ENCODE measurements at places on chromosomes 13 and 19. TPM values are rescaled to one million over a fixed set of nuclear protein-coding genes. Genes with fewer than 3 reads are reported as not detected.

Gene ITGBL1
- polyA plus RNA-seq, result 0.90 TPM

Gene ZSCAN4
- polyA plus RNA-seq, result 0.17 TPM

Gene LGALS4
- 2.0 TPM for polyA plus RNA-seq

Gene KLHL1
- 0.55 TPM for polyA plus RNA-seq

Gene CABP5
- polyA plus RNA-seq, result not detected

Gene ZNF177
- 14.3 TPM for polyA plus RNA-seq

DNA sequence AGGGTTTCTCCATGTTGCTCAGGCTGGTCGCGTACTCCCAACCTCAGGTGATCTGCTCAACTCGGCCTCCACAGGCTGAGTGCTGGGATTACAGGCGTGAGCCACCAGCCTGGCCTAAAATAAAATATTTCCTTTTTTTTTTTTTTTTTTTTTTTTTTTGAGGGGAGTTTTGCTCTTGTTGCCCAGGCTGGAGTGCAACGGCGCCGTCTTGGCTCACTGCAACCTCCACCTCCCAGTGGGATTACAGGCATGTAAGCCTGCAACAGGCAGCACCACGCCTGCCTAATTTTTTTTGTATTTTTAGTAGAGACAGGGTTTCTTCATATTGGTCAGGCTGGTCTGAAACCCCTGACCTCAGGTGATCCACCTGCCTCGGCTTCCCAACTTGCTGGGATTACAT, 4.9 kb downstream of the ZNF506 start:
- DNase-seq, result no peak

- no peak for DNase-seq
These were observed 38.0 kb upstream of the ATP12A start for GRCh38 chr13:24642219-24642618.

- DNase-seq, result no peak
These were observed 56.2 kb upstream of the ARHGEF7 start for GRCh38 chr13:111058796-111059506.

DNA sequence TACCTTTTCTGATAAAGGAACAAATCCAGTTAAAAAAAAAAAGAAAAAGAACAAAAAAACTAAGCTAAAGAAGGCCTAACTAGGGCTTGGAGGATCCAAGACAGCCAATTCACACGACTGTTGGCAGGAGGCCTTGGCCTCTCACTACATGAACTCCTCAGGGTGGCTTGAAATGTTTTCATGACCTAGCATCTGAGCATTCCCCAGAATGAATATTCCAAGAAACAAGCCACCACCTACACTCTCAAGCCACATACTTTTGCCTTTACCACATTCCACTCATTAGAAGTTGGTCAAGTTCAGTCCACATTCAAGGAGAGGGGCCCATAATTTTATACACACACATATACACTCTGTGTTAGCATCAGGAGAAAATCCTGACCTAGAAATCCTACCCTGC, 97.6 kb upstream of the SIAH3 start:
- no peak for DNase-seq

GRCh38 chr13:79749984-79750551, 269.1 kb downstream of the NDFIP2 start:
- DNase-seq, result peak; percentile 59

DNA sequence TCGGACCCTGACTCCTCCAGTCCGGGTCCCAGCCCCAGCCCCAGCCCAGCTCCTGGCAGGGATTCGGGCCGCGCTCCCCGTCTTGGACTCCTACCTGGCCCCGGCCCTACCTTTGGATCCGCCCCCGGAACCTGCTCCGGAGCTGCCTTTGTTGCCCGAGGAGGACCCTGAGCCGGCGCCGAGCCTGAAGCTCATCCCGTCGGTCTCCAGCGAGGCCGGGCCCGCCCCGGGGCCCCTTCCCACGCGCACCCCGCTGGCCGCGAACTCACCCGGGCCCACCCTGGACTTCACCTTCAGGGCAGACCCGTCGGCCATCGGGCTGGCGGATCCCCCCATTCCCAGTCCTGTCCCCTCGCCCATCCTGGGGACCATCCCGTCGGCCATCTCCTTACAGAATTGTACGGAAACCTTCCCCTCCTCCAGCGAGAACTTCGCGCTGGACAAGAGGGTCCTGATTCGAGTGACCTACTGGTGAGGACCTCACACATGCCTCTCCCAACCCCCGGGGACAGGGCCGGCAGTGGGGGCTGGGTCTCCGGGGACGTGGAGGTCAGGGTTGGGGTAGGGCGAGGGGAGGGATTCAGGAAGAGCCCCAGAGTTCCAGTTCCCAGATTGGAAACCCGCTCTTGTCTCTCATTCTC, 732 bp downstream of the SELENOV start:
- no peak for DNase-seq

- DNase-seq, result no peak
These were observed 1.2 kb downstream of the MED26 start for GRCh38 chr19:16626796-16627192.

GRCh38 chr19:3268326-3268725, 43.9 kb downstream of the CELF5 start:
- no peak for DNase-seq

- no peak for DNase-seq
These were observed 221.3 kb downstream of the MYO16 start for GRCh38 chr13:108850691-108851090.

DNA sequence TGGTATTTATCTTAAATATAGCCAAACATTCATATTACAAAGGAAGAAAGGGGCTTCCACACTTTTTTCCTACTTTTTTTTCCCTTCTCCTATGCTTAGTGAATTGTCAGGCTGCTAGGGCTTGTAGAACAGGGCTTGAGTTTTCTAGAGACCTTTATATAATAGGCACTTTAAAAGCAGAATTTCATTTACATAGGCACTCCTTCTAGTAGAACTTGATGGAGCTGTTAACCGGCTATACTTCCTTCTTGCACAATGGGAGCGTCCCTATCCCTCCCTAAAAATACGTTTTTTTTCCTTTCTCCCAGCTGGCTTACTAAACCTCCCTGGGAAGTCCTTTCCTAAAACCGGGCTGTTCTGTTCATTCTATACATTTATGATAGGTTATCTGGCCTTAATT, 1.1 kb downstream of the TRIM13 start:
- peak; percentile 19 for DNase-seq

- DNase-seq, result no peak
These were observed 505.3 kb downstream of the COG6 start for GRCh38 chr13:40160618-40161350.

- DNase-seq, result no peak
These were observed 1.8 kb downstream of the CDX2 start for GRCh38 chr13:27967203-27967735.

DNA sequence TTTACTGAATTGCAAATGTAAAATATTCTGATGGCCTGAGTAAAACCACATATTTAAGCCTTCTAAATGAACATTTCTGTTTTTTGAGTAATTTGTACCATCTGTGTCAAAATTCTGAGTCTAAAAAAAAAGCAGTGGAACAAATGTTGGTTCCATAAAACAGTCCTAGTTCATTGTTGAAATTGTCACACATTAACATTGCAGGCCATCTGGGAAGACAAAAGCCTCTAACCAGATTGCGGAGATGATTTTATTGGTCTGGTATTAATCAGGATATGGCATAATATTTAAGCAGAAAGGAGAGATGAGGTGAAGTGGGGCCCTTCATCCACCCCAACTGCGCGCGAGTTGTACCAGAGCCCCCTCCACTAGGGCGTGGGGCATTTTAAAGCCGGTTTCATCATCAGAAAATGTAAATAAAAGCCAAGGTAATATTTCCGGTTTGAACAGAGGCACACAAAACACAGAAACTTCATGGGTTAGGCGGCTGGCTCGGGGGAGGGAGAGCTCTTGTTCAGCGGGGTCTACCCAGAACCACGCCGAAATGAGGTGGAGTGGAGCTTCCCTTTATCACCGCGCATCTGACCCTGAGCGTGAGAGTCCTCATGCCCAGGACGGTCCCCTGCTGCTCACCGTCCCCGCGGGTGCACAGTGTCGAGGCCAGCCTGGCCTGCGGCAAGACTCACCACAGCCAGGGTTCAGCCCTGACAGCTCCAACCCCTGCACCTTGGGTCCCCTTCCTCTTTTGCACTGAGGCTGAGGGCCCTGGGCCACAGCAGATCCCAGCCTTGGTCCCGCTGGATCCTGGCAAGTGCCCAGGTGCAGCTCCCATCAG, 169.2 kb downstream of the URI1 start:
- no peak for DNase-seq

DNA sequence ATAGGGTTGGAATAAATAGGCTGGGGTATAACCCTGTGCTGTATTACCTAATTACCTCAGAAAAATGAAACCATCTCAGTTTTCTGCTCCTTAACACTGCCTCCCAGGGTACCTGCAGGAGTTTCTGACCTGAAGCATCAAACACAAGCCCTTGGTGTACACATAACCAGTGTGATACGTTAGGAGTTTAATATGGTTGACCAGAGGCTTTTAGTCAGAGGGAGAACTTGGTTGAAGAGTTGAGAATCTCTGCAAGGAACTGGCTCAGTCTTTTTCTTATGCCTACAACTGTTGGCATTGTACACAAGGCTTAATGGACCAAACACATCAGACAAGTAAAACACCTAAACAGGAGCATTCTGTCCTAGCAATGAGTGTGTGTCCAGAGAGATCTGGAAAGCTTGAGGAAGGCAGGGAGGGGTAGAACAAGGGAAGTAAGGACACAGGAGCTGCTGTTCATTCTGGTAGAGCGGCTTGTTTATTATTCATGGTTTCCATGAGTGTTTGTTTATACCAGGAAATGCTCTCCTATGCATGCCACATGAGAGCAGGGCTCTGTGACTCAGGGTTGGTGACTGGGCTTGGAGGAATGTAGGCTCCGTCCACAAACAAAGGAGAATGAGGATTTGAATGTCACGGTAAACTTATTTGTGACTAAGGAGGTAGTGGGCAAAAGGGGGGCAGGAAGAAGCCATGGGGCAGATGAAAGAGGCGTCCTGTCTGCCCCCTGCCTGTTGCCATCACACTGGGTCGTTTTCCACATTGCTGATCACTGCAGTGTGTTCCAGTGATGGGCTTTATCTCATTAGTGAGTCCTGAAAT, 11.9 kb upstream of the SPATA13 start:
- no peak for DNase-seq

DNA sequence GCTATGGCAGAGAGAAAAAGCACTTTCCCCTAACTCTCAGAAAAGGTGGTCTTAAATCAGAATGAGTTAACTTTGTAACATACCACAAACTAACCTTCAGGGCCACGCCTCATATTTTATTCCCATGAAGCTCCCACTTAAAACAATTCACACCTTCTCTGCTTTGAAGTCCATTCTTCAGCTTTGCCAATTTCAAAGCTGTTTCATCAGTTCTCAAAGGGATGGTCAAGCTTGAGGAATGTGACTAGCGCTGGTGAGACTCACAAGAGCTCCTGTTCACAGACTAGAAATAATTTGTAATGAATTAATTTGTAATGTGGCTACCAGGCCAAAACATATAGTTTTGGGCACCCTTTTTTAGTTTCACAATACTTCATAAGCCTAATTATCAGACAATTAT, 68.2 kb downstream of the STK24 start:
- DNase-seq, result no peak

GRCh38 chr19:2150794-2151338, 500 bp downstream of the AP3D1 start:
- no peak for DNase-seq

GRCh38 chr13:97226013-97226412, 3.9 kb downstream of the MBNL2 start:
- DNase-seq, result no peak

GRCh38 chr19:8028951-8029491, 23.5 kb upstream of the CCL25 start:
- peak; percentile 49 for DNase-seq

DNA sequence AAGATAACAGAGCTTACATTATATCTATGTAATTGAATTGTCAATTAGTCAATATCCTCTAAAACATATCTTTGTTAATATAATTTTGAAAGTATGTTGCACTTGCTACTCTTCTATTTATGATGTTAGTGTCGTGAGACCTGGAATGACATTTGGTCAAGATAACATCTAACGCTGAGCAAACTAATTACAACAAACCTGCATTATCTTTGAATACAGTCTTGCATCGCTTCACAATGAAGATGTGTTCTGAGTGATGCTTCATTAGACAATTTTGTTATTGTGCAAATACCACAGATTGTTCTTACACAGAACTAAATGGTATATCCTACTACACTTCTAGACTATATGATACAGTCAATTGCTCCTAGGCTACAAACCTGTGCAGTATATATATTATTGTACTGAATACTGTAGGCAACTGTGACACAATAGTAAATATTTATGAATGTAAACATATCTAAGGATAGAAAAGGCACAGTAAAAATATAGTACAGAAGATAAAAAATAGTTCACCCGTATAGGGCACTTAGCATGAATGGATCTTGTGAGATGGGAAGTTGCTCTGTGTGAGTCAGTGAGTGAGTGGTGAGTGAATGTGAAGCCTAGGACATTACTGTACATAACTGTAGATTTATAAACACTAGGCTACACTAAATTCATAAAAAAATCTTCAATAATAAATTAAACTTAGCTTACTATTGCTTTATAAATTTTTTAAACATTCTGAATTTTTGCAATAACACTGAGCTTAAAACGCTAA, 1773.8 kb downstream of the PCDH9 start:
- no peak for DNase-seq
